HuH-7.5 (cell line): ENCODE measurements at places on chromosomes 11 and 22.

DNA sequence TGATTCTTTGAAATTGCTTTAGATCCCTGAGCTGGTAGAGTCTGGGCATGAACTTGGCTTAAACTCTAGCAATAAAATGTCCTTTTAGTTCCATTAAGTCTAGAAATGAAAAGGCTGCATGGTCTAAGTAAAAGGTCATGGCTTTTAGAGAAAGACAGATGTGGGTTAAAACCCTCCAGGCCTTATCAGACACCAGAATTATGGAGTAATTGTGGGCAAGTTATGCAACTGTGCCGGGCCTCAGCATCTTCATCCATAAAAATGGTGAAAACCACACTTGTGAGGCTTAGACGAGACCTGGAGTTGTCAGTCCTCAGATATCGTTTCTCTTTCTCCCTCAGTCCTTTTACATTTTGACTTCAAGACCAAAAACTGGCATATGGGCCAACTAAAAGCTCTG, 597.9 kb upstream of the KIRREL3 start:
- DNase-seq: no peak

DNA sequence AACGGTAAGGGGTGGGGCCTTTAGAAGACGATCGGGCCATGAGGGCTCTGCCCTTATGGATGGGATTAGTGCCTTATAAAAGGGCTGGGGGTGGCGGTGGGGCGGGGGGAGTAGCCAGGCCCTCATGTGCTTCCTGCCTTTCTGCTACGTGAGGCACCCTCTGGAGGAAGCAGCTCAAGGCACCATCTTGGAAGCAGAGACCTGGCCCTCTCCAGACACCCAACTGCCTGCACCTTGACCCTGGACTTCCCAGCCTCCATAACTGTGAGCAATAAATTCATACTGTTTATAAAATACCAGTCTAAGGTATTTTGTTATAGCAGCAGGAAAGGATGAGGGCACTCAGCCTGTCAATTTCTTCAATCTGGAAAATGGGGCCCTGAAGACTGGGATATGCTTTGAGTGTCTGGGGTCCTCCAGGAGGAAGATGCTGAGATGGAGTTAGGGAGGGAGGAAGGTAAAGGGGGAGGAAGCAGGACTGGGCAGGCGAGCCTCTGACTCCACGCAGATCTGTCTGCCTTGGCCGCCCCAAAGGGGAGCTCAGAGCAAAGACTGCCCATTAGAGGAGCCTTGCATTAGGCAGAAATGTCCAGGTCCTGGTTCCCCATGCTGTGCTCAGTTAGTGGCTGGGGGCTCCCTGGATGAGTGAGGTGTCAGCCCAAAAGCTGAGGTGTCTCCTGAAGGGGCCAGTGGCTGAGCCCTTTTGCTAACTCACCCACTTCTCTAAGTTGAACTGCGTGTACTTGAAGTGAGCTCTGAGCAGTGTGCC, 5.3 kb downstream of the CABP2 start:
- DNase-seq: no peak

- DNase-seq: peak; percentile 71
Observed at GRCh38 chr11:70226967-70227366, 23.9 kb downstream of the FADD start.

GRCh38 chr11:85647078-85647477, 689 bp upstream of the TMEM126A start:
- no peak for DNase-seq

DNA sequence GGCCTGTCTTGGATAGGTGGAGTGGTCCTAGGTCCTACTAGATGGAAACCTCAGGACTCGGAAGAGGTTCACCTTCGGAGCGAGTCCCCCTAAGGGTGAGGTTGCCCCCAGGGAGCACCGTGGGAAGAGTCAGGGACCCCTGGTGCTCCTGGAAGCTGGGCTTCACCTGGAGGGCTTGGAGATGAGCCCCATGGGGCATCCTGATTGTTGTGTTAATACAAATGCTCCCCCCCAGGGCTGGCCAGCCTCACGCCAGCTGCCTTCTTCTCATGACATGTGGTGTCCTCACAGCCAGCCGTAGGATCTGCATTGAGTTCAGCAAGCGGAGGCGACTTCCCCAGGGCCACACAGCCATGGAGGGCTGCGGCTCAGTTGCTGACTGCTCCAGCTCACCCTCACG, 1487.5 kb downstream of the BRD1 start:
- DNase-seq: no peak

GRCh38 chr11:111571829-111572501, 30.3 kb upstream of the SIK2 start:
- no peak for DNase-seq

DNA sequence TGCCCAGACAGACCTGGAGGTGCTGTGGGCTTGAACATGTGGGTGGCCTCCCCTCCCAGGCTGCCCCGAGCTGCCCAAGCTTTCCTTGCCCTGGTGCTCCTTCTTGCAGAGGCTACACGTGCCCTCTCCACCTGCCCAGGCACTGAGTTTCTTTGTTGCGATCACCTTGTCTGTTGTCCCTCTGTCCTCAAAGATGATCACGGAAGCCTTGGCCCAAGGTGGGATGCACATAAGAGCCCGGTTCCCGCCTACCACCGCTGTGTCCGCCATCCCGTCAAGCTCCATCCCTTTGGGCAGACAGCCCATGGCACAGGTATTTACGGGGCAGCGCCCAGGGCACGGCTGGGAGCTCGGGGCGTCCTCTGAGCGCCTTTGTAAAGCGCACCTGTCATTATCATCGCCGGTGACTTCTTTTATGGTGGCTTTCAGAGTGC, 67.5 kb downstream of the MED15 start:
- no peak for DNase-seq

- no peak for DNase-seq
Observed at GRCh38 chr11:117551761-117552343, 224.2 kb downstream of the CEP164 start.

DNA sequence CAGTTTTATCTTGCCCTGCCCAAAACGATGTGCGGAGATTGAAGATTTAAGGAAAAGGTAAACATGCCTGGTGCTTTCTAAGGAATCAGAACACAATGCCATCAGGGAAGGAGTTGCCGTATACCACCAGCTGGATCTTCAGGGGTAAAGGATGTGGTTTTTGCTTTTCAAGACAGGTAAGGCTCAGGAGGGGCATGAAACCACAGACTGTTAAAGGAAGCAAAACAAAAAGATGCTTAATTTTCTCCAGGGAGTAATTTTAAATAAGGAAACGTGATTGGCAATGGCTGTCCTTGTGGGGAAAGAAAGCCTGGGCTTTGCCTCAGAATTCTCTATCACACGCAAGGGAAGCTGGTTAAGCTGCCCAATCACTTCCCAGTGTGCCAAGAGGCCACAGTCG, 655.6 kb downstream of the OPCML start:
- DNase-seq: no peak

GRCh38 chr11:130168105-130168504, 8.5 kb downstream of the ST14 start:
- DNase-seq: no peak

- no peak for DNase-seq
Observed at GRCh38 chr11:99937330-99937729, 749.8 kb upstream of the ARHGAP42 start.

- DNase-seq: no peak
Observed at GRCh38 chr11:60242740-60243239, at the start of gene MS4A4E. TSS of gene MS4A4E (minus strand) at chr11:60243137. CDS start at chr11:60230055, 13,082 bp downstream.

DNA sequence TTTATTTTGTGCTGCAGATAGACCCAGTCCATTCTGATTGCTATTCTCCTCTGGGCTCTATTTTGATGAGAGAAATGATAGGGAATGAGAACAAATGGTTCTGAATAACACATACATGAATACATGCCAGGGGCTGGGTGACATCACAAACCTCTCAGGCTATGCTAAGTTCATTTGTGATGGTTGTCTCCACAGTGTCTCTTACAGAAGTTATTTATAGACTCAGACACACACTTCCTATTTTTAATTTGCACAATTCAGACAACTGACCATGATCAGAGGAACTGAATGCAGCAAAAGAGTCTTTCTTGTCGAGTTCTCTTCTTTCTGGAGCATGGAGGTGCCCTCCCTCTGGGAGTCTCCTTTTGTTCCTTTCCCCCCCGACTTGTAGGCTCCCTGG, 991.7 kb downstream of the OPCML start:
- DNase-seq: no peak

GRCh38 chr11:21177379-21177778, 508.0 kb downstream of the NELL1 start:
- DNase-seq: no peak

DNA sequence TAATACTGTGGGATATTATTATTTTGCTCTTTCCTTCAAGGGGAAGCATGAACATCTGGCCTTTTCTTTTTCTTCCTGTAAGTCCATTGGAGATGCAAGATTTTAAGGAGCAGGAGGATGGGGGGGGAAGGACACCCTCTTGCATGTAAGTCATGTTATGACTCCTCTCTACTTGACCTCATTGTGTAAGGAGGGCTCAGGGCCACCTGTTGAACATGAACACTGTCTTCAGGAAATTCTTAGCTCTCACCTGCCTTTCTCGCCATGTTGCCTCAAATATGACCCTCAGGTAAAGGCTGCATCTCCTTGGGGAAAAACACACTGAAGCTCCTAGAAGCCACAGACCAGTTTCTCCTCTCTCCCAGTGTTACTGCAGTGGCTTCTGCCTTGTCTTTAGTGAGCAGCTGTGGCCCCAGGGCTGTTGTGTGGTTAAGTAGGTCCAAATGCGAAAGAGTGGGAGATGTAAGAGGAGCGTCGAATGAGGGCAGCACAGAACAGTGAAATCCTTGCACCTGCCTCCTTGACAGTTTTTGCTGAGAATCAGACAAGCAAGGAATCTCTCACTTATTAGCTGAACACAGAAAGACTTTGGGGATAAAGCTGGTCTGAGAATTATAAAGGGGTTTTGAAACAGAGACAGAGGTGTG, 1.3 kb upstream of the RAG1 start:
- no peak for DNase-seq

GRCh38 chr11:65853246-65853979, 4.6 kb downstream of the CFL1 start:
- no peak for DNase-seq

DNA sequence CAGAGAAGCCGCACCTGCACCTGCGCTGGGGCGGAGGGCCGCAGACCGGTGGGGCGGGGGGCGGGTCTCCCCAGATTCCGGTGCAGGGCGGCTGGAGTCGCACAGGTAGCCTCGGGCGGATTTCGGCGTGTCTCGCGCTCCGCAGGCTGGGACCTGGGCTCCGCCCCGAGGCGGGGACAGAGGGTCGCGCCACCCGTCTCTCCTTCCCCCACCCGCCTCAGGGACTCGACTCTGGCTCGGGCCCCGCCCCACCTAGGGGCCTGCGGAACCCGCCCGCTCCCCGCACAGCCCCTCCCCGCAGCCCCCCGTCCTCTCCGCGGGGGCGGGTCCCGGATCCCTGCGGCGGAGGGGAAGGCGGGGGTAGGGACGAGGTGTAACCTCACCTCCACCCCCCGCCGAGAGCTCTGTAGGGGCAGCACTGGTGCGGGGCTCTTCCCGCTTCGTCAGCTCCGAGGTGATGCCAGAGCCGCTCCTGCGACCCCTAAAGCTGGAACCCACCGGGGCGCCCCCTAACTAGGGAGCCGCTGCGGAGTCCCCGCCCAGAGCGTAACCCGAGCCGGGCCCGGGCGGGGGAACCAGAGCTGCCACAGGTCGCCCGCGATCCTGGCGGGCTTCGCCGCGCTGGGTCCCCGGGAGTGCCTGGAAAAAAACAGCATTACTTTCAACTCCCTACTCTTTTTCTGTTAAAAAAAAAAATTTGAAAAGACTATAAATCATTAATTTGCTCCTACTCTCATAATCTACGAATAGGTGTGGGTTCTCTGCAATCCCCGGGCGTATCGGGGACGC, at the start of gene SLC29A2:
SLC29A2 (minus strand) TSS at position 134 of the 789 bp plus-strand sequence. CDS start 169 bp downstream, outside the sequence.
- DNase-seq: peak; percentile 99

DNA sequence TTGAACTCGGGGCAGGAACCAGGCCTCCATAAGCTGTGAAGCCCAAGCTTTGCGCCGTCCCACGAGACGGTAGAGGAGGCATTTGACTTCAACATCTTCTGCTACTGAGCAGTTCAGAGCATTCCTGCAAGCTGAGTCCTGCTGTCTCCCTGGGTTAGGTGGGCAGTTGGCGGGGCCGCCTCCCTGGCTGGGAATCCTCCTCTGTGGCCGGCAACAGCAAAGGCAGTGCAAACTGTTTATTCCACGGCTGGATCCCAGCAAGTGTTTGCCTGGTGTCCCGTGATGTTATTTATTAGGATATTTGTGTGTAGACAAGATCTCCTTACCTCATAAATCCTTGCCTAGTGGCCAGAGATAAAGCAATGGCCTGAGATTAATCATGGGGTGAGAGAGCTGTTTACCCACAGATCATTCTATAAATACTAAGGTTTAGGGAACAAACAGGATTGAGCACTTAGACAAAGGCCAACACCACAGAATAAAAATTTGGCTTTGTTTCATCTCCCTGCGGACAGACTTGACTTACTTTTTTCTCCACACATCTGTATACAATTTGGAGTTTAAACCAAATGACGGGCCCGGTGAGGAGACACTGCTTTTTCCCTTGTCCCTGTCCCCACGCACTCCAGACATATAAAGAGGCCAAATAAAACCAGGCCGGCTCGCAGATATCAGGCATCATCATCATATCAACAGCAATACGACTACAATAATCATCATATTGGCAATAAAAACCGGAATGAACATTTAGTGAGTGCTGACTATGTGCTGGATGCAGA, 63.4 kb downstream of the NAT10 start:
- DNase-seq: no peak

DNA sequence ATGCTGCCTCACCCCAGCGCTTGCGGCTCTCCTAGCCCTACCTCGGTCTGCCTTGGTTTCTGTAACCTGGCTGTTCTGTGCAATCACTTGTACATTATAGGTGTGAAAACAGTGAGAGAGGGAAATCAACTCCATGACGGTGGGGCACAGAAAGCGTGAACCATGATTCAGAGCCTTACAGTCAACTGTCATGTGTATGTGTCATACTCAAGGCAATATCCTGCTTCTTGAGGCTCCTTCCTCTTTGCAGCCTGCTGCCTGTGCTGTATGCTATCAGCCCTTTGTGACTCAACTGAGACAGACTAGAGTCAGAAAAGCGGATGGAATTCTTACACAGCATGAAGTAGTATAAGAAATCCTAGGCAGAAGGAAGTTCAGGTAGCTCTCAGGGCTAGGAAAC, 2.1 kb downstream of the NRIP3 start:
- DNase-seq: no peak

GRCh38 chr11:58055806-58056401, 25.2 kb downstream of the OR6Q1 start:
- no peak for DNase-seq

- no peak for DNase-seq
Observed at GRCh38 chr11:285894-286220, 3.1 kb upstream of the PGGHG start.

- no peak for DNase-seq
Observed at GRCh38 chr11:94593030-94593429, 25.9 kb downstream of the PIWIL4 start.

DNA sequence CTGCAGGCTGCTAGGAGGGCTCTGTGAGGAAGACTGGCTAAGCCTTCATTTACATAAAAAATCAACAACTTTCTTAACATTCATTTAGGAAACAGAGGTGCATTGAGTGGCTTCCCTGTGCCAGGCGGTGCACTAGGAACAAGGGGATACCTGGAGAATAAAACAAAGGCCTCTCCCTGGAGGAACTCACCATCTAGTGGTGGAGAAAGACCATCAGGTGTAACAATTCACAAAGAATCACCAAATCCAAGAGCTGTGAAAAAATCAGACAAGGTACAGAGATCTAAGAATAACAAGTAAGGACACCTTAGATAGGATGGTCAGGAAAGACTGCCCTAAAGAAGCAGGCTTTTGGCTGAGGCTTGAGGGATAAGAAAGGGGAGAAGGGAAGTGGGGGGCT, 40.3 kb downstream of the CSNK2A3 start:
- no peak for DNase-seq
